ENCODE measurements at places on chromosomes 6 and 20.

- DNase-seq = no peak
These were observed 123.5 kb downstream of the GRM4 start for GRCh38 chr6:34022250-34022872.

DNA sequence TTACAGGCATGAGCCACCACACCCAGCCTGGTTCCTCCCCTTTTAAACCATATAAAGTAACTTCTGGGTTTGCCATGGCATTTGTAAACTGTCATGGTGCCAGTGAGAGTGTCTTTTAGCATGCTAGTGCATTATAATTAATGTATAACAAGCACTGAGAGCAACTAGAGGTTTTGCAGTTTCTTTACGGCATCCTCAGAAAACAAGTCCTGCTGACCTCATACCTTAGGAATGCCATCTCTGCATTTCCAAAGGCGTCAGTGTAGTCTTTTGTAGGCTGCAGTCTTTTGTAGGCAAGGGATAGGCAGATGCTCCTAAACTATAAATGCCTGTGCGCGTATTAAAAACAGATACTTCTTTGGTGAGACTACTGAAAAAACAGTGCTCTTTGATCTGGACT lies 75.0 kb upstream of the EZR start:
- DNase-seq = no peak

GRCh38 chr20:44641325-44641724 lies 10.2 kb downstream of the ADA start:
- DNase-seq = no peak

- DNase-seq = no peak
These were observed 1040.0 kb upstream of the MAP3K7 start for GRCh38 chr6:91626911-91627310.

- no peak for DNase-seq
These were observed 129.5 kb upstream of the SGK1 start for GRCh38 chr6:134447423-134447822.

DNA sequence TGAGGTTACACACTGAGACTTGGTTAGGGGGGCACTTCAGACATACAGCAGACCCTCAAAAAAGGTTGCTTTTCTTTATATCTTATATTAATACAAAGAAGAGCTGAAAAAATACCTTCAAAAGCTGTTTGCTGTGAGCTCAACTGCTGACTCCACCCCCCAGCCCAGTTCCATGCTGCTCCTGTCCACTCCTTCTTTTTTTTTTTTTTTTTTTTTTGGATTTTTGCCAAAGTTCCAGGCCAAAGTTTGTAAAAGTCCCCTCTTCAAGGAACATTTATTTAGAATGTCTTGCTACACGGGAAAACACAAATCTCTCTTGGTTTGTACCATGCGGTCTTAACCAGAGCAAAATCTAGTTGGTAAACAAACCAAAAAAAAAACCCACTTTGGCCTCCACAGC lies 85.3 kb upstream of the AKAP12 start:
- DNase-seq = no peak

DNA sequence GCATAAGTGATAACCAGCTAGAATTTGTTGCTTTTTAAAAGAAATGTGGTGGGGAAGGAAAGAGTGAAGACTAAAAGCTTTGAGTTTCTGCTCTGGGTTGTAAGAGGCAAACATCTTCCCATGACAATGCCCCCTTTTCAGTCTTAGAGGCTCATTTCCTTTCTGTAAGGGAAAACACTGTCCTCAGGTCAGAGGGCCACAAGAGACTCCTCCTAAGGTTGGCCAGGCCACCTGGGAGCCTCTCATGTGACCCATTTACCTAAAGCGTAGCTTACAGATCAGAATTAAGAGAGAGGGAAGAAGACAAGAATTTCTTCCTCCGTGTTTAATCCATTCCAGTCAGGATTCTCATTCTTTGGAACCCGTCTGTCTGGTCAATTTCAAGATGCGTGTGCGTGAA lies 220.4 kb upstream of the HEY2 start:
- DNase-seq = no peak

DNA sequence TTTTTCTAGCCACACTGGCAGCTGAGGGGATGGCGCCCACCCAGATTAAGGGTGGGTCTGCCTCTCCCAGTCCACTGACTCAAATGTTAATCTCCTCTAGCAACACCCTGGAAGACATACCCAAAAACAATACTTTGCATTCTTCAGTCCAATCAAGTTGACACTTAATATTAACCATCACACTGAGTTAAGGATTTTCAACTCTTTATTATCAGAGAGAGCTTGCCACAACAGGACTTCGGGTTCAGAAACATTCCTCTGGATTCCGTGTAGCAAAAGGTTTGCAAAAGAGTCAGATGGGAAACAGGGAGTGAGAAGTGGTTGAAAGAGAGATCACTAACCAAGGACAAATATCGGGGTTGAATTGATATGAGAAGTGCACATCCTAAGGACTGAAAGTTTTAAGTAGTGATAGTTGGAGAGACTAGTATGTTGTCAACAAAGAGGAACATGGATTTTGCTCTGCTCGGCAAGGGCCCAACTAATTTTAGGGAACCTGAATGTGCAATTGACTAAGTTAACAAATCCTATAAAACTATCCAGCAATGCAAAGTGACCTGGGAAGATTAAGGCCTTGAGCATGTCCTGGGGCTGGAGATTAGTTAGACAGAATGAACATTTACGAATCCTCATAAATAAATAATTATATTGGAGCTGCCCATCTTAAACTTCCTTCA lies 137.0 kb upstream of the TENT5A start:
- DNase-seq = no peak

DNA sequence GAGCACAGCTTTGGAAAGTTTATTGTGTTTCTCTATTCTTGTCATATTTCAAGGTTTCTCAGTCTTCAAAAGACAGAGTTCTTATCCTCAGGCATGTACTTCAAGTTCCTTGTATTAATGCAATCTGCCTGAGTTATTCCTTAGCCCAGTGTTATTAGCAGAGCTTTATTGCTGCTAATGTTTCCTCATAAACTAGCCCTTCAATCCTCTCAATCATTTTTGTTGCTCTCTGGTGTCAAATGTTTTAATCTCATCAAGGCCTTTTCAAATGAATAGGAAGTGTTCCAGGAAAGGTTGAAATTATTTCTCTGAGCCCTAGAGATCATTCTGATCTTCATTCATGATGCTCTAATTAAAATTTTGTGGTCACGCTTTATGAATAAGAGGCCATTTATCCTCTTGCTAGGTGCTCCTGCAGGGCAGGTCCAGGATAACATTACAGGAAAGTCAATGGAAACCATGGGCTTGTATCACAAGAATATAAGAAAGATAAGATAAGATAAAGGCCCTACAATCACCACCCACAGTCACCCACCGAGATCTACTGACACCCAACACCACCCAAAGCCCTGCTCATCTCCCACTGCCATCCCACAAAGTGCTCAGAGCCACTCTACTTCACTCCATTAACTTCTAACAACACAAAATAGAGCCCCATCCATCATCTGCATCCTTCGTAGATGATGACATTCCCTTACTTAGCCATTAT lies 125.9 kb downstream of the COL9A1 start:
- no peak for DNase-seq

- no peak for DNase-seq
These were observed 151.4 kb downstream of the INSM1 start for GRCh38 chr20:20519269-20519668.

- DNase-seq = no peak
These were observed 15.7 kb downstream of the CASS4 start for GRCh38 chr20:56427797-56428196.

DNA sequence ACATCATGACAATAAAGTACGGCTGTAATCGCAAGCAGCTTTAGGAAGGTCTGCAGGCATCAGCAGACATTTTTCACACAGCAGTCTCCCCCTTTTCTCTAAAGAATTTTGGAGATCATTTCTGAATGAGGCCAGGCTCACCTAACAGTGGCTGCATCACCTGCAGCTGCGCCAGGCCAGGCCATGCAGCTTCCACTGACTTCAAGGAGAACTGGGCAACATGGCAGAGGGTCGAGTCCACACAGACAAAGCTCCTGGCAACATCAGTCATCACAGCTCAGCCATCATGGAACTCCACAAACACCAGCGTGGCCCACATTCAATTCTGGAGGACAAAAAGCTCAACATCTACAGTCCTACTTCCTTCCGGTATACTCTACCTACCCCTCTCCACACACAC lies 17.8 kb upstream of the FOXC1 start:
- DNase-seq = no peak

DNA sequence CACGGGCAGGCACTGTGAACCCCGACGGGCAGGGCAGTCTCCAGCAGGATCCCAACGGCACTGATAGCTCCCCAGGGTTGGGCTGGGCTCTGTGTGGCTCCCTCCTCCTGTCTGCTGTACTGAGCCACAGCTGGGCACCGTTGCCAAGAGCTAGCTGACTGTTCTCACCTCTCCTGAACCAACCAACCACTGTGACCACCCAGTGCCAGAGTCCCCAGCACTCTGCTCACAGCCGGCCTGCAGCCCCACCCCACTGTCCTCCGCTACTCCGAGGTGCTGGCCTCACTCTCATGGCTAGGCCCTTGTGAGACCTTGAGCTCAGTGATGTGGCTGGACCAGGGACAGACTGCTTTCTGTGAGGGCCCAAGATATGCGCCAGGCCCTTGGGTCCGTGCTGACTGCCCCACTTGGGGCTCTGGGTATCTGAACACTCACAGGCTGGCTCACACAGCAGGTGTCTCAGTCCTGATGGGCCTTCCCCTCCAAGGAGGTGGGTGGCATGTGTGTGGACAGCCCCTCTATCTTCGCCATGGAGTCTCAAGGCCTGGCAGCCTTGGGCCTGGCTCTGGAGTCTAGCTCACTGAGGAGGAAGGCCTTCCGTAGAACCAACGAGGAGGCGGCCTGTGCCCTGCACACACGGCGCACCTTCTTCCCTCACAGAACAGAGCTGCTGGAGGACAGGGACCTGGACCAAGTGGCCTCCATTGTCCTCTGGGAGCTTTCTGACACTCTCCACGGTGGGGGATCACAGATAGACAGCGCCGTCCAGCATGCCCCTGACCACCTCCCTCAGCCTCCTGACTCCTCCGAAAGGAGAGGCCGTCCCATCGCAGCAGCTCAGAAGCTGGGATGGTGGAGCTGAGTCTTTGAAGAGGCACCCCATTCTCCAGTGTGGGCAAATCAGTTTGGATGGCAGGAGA lies 53.5 kb downstream of the TCP11 start:
- no peak for DNase-seq

DNA sequence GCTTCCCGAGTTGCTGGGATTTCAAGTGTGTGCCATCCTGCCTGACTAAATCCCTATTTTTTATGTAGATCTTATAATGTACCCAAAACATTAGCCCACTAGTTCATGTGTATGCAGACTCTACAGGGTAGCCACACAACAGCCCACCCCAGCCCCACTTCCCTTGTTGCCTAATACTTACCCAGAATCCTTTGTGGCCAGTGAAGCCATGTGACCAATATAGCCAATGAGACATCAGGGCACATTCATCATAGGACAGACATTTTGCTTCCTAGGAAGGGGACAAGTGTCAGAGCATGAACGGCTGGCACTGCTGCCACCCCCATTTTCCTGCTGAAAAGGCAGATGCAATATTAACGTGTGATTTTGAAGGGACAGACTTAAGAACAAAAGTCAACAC lies 36.0 kb upstream of the TCP11 start:
- DNase-seq = no peak

- DNase-seq = no peak
These were observed 29.6 kb downstream of the GCNT2 start for GRCh38 chr6:10550764-10551163.

All from stromal cell of bone marrow (primary cell).